ENCODE measurements at places on chromosomes 5 and 9.
A peak's percentile ranks its signal among the peaks of the same experiment; 100 is the strongest.

DNA sequence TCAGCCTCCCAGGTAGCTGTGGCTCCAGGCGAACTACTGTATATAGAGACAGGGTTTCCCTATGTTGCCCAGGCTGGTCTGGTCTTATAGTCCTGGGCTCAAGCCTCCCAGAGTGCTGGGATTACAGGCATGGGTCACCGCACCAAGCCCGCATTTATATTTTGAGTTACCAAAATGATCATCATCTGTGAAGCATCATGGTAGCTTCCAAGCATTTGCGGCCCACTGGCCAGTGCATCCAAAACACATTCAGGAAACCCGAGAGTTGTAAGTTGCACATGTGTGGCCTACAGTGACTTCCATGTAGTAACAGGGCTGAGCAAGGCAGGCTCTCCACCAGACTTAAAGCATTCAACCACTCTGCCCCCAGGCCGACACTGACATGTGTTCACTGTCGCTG is 2.3 kb downstream of the BRD3OS start:
- DNase-seq: no peak

DNA sequence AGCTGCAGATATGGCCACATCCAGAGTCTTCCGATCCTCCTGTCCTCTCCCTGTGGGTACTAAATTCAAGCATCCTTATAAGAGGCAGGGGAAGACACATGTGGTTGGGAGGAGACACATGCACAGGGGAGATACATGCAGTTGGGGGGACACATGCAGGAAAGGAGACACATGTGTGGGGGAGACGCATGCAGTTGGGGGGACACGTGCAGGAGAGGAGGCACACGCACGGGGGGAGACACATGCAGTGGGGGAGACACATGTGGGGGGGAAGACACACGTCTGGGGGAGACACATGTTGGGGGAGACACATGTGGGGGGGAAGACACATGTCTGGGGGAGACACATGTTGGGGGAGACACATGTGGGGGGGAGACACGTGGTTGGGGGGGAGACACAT is 21.2 kb upstream of the OLFM1 start:
- no peak for DNase-seq

DNA sequence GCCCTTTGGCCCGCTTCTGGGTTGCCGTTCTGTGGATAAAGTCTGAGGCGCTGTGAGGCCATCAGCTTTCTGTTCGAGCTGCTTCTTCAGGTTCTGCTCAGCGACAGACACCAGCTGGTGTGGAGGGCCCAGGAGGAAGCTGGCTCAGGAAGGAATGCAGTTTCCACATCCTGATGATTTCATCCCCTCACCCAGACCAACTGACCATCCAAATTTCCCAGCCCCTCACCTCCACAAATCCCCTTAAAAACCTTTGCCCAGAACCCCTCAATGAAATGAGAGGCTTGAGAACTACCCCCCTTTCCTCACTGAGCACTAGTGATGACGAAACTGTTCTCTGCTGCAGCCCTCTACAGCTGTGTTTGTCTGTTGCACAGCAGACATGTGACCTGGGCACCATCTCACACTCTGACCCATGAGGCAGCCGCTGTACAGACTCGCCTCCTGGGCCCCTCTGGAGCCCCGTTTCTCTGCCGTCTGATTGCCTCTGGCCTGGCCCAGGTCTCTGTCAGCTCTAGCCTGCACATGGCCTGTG is 45.4 kb downstream of the SPATA31C2 start:
- peak; percentile 7 for DNase-seq

DNA sequence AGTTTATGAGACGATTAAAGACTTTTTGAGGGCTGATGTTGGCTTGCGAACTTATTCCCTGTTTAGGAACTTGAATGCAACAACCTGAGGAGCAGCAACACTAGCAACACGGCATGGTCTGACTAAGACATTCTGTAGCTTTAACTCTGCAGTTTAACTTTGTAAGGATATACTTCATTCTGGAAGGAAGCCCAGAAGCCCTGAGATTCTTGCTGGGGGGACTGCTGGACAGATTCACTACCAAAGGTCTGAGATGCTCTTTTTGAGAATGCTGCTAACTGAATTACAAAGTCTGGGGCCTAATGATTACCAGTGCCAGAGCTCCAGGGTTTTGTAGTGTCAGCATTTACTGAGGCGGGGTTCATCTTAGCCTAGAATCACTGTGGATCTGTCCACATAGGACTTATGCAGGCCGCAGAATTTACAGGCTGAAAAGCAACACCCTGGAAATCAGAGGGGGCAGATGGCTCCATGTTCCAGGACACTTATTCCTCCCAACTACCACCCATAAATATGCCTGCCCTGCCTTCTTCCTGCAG is 537.1 kb upstream of the CDH18 start:
- no peak for DNase-seq

DNA sequence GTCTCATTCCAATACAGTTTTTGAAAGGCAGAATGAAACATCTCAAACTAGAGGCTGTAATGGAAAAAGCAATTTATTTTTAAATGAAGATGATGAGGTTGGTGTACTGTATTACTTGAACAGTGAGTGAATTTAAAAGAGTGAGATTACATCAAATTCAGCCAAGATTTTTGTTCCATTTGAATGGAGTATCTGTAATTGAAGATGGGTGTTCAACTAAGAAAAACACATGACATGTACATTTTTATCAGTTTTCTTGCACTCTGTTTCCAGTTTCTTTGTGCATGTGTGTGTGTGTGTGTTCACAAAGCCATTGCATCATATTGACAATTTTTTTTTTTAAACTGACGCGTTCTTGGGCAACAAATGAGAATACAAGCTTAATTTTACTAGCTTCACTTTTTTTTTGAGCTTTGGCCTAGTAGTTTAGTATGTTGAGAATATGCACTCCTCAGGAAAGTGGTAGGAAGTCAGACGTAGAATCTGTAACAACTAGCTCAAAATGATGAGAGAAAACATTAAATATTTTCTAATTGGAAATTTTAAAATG is 243.5 kb downstream of the MAST4 start:
- peak; percentile 45 for DNase-seq

GRCh38 chr9:129108805-129109536 is 1.6 kb downstream of the CRAT start:
- no peak for DNase-seq

DNA sequence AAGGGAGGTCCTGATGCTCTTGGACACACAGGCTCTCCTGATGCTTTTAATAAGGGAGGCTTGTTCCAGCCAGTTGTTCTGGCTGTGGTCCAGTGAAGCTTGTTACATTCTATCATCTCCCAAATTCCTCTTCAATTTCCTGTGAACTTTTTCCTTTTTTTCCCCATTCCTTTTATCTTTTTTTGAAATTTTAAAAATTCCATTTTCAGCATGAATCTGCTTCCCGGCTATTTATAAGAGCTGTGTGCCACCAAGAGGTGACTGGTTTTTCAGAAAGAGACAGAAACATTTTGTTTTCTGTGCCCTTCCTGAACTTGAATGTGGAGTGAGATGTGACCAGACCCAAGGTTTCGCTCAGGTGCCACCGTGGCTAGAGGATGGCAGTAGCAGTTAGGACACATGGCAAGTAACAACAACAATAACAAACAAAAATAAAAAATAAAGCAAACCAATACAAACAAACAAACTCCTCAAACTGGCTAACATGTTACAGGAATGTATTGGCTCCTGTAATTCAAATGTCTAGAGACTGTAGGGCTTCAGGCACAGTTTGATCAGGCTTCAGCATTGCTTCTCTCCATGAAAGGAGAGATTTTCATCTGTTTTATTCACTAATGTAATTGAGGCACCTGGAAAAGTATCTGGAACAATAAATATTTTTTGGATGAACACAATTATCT is 121.1 kb downstream of the BOD1 start:
- DNase-seq: no peak

GRCh38 chr5:177362610-177363507 is 5.1 kb downstream of the RGS14 start:
- DNase-seq: peak; percentile 40

- peak; percentile 93 for DNase-seq
Measured at GRCh38 chr5:67182301-67182790, 14.3 kb downstream of the CD180 start.

- DNase-seq: no peak
Measured at GRCh38 chr9:82129708-82130107, 141.1 kb downstream of the SPATA31D1 start.

GRCh38 chr9:108801949-108802348 is 53.8 kb downstream of the ACTL7B start:
- no peak for DNase-seq

GRCh38 chr5:62287237-62287636 is 18.8 kb upstream of the KIF2A start:
- DNase-seq: peak; percentile 45

DNA sequence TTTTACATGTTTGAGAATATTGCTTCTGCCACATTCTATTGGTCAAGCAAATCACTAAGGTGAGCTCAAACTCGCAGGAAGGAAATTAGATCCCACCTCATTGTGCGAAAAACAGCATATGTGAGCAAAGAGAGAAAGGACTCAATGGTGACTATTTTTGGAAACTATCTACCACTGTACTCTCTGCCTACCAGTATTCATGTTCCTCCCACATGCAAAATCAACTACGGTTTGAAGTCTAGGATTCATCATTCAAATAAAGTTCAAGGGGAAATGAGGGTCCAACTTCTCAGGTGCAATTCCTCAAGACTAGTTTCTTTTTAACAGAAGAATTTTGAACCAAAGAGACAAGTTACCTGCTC is 60.6 kb downstream of the FAM174A start:
- no peak for DNase-seq

DNA sequence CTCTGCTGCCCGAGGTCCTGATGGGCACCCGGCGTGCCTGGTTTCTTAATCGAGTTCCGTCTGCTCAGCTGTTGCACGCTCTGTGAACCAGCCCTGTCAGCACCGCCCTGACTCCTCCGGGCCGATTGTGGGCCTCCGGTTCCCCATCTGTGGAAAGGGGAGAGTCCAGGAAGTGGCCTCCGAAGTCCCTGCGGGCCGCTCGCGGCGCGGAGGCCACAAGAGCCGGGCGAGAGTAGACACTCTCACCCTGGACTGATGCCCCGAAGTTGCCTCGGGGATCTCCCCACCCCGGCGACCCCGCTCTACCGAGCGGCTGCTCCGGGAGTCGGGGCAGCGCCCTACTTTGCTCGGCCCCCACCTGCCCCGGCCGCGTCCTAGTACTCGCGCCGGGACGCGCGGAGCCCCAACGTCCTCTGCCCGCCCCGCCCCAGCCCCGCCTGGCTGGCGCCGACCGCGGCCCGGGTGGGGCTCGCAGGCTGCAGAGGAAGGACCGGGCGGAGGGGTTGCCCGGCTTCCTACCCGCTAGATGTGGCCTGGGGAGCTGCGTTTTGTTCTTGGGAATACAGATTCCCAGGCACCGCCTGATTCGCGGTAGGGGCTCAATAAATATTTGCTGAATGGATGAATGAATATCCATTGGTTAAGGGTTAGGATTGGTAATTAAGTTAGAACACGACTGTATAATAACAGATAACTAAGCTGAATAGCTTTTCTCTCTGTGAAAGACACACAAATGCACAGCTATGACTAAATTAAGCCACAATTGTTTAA is 935 bp upstream of the ZNF367 start:
- peak; percentile 76 for DNase-seq
